ENCODE measurements at places on chromosomes 6 and 20. TPM values are rescaled to one million over a fixed set of nuclear protein-coding genes. Genes with fewer than 3 reads are reported as not detected.

DNA sequence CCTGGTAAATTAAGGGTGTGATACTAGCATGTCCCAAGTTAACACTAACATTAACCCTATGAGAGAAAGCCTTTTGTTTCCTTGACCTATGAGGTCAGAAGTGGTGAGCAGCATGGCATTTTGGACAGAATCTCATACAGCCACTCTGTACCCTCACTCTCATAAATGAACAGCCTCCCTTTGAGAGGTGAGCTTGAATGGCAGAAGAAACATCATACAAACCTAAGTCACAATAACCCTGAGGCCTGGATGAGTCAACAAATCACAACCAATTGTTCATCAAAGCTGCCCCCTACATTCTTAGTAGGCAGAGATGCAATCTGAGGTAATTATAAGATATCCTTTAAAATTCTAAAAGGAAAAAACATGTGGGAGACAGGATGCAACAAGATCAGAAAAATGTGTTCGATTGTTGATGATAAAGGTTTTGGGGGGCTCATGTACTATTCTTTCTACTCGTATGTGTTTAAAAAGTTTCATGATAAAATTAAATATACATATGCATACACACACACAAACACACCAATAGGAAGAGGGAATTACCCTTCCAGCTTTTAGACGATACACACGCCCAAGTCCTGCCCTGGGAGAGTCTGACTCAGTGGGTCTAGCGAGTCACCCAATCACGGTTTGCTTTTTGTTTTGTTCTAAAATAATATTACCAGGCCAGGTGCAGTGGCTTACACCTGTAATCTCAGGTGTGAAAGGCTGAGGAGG is 117.3 kb downstream of the ARHGAP18 start:
- no peak for DNase-seq

Gene EPHA7
- polyA plus RNA-seq: 0.67 TPM

- no peak for DNase-seq
Observed at GRCh38 chr6:56933650-56934049, 21.3 kb upstream of the BEND6 start.

Gene PI16
- polyA plus RNA-seq: 6.3 TPM

DNA sequence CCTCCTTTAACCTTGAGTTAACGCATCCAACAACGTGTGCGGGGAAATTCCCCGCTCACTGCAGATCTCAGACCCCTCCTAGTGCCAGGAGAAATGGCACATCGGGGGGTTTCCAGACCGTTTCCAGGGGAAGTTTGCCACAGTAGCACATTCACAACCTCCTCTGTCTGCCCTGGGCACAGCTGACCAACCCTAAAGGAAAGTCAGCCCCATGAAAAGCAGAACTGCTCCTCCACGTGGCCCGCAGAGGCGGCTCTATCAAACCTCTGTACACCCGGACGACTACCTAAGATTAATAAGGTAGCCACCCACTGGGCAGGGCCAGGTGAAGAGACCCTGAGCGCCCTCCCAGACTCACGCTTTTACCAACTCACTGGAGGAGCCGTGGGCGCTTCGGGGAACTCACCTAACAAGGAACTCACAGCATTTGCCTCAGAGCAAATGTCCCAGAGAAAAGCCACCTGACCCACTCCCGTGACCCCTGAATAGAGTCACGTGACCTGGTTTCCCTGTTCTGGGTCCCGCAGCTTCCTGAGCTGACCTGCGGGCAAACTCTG is 93.1 kb downstream of the PRND start:
- no peak for DNase-seq

Gene RSPO3
- 0.20 TPM for polyA plus RNA-seq

Data from heart right ventricle (tissue), 16 donors.